ENCODE measurements at places on chromosomes 16 and 17.

DNA sequence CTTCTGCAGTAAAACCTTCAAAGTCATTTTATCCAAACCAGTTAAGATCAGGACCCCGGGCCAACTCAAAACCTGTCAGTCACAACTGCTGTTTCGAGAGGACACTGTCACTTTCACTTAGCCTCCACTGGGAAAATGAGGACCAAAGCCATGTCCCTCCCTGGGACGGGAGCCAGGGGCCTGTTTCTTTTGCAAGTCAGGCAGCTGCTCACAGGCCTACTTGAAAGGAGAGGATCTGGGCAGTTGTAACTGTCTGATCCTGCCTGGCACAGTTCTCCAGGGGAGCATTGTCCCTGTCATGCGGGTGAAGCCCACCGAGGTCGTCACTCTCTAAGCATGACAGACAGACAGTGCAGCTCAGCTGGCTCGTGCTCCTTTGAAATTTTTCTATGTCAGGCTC lies 276.2 kb downstream of the NPIPA8 start:
- no peak for DNase-seq

DNA sequence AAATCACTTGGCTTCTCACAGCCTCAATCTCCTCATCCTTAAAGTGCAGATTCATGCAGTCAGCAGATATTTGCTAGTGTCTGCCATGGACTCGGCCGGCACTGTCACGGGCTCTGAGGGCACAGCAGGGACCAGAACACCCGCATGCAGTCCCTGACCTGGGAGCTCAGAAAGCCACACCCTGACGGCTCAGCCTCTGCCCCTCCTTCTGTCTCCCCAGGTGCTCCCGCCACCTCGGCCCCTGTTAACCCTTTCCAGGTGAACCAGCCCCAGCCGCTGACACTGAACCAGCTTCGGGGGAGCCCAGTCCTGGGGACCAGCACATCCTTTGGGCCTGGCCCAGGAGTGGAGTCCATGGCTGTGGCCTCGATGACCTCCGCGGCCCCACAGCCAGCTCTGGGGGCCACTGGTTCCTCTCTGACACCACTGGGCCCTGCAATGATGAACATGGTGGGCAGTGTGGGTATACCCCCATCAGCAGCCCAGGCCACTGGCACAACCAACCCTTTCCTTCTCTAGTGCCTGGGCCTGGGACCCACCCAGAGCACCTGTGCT lies 28.7 kb downstream of the B9D1 start:
- no peak for DNase-seq

DNA sequence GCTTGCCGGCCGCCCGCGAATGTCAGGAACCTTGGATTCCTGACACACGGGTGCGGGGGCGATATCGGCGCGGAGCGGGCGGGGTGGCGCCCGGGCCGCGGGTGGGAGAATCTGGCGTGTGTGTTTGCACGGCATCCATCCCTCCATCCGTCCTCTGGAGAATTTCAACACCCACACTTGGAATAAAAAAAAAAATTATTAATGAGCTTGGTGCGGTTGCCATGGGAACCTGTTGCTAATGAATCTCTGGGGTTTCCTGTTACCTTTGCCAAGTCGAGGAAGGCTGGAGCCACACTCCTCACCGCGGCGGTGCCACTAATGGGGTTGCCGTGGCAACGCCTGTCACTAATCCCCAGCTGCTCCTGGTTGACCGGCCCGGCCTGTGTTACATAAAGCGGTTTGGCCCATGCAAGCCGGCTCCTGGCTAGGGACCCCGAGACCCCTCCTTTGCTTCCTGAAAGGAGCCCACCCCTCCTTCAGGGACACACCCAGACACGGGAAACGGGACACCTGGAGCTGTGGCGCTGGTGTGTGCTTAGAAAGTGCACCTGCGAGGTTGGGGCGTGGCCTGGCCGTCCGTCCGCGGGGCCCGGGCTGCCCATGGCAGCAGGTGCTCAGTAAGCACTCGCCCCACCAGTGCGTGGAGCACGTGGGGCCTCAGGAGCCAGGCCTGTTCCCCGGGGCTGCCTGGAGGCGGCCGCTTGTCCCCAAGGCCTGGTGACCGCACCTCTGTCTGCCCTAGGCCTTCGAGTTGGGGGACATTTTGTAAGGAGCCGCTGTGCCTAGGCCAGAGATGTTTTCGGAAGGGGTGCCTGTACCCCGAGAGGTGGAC lies 14.6 kb downstream of the CACNA1H start:
- no peak for DNase-seq

DNA sequence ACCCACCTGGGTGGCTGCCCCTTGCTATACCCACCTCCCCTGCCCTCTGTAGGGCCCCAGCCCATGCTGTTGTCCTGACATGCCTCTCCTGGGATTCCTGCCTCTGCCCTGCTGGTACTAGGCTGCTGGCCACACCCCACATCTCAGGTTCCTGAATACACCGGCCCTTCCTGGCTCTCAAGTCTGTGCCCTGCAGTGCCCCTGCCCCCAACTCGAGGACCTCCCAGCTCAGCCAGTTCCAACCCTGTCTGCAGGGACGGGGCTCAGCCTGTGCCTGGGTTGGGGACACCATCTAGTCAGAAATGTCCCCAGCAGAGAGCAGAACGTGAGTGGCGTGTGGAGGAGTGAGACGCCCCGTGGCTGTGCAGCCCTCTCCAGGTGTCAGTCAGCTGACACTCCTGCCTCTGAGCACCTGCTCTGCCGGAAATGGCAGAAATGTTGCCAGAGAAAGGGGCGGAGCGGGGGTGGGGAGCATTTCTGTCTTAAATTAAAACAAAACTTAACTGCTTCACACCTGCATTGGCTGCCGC lies 28.7 kb downstream of the ACSF3 start:
- no peak for DNase-seq

DNA sequence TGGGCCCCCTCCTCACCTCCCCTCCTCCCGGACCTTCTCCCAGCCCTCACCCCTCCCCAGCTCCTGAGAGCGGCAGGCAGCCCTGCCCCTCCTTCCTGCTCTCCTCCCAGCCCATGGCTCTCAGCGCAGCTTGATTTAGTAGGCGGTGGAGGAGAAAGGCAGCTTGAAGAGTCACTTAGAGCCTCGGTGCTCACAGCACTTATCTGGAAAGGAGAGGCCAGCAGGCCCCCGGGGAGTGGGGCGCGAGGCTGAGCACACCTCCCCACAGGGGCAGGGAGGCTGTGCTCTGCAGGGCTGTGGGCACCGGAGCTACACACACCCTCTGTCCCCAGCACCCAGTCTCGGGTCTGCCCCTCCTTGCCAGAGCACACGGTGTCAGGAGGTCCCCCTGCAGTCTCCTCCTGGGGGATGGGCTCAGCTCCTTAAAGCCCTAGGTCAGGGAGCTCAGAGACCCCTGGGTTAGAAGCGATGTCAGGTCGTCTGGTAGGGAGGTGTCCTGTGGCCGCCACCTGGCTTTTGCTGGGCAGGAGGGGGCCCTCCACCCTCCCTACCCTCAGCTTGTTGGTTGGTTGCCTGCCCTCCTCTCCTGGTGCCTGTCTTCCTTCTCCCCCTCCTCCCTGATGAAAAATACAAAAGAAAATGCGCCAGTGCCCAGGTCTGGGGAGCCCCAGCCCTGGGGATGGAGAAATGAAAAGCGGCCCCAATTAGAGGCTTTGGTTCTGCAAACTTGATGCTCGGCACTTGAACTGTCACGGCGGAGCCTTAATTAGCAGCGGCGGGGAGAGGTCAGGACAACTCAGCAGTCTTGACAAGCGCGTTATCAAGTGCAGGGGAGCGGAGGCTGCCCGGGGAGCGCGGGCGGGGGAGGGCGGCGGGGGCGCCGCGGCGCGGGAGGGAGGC lies 151.1 kb upstream of the GSE1 start:
- DNase-seq = no peak

GRCh38 chr16:78134944-78135619 lies 35.6 kb downstream of the WWOX start:
- DNase-seq = no peak

DNA sequence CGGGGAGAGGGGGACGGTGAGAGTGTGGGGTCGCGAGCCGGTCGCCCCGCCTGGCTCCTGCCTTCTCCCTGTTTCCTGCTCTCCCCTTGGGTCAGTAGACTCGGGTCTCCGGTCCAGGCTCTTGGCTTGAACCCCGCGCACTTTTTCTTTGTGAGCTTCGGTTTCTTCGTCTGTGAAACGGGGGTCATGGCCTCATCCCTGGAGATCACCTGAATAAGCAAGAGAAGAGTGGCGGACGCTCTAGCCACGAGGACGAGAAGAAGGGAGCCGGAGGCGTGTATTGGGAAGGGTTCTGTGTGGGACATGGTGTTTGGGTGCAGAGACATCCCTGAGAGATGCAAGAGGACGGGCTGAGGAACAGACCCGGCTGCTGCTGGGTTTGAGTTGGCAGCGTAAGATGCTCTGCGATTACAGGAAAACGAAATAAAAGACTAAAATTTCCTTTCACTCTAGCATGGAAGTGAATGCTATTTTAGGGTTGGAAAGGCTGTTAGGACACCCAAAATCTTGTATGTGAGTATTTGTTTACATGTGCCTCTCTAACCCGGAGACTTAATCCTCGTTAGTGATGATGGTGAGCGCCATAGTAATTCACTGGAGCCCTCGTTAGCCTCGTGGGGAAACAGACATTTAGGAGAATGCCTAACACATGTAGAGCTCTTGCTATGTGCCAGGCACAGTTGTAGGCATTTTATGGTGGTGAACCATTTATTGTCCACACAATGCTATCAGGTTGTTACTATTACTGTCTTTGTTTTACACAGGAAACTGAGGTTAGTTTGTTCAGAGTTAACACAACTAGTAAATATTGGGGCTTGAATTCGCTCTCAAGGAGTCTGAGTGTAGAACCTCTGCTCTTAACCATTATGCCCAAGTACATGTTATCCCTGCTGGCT lies 646 bp downstream of the KIF22 start:
- DNase-seq = no peak

- no peak for DNase-seq
These were observed 290.4 kb downstream of the ABCC12 start for GRCh38 chr16:47865337-47865855.

DNA sequence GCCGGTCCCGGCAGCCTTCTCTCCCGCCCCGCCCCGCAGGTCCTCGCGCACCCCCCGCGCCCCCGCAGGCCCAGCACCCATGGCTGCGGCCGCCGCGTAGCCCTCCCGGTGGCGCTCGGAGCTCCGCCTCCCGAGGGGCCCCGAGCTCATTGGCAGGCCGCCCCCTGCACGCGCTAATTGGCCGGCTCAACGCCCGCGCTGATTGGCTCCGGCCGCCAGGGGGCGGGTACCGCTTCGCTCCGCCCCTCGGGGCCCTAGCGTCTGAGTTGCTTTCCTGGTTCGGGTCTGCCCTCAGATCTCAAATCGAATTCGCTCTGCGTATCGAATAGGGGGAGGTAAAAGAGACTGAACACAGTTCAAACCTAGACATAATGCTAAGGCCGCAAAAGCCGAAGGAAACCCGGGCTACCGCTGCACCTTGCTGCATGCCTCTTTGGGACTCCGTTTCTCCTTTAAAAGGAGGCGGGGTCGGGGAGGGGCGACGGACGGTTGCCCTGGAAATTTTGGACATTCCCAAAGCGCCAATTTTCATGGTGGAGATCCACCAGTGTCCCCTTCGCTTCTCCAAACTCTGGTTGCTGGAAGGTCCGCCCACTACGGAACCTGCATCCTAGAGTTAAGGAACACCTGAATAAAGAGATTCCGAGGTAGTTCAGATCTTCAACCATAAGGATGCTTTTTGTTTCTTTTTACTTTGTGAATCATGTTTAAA lies at the start of gene DEXI:
Gene DEXI (minus strand): TSS at position 117 of the 712 bp plus-strand sequence. CDS start 463 bp downstream, outside the sequence.
- DNase-seq = peak; percentile 68

DNA sequence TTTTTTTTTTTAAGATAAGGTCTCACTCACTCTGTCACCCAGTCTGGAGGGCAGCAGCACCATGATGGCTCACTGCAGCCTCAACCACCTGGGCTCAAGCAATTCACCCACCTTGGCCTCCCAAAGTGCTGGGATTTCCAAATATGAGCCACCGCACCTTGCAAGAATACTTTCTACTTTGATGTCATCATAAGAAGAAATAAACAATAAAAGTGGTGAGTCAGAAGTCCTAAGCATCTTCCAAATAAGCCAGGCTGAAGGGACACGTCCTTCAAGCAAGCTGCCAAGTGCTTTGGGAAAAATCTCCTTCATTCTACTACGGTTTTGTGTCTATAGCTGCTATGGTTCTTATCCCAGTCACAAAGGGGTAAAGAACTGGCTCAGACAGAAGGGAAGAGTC lies 20.3 kb downstream of the HASPIN start:
- no peak for DNase-seq

- no peak for DNase-seq
These were observed 52.8 kb downstream of the PLXDC1 start for GRCh38 chr17:39098588-39098987.

DNA sequence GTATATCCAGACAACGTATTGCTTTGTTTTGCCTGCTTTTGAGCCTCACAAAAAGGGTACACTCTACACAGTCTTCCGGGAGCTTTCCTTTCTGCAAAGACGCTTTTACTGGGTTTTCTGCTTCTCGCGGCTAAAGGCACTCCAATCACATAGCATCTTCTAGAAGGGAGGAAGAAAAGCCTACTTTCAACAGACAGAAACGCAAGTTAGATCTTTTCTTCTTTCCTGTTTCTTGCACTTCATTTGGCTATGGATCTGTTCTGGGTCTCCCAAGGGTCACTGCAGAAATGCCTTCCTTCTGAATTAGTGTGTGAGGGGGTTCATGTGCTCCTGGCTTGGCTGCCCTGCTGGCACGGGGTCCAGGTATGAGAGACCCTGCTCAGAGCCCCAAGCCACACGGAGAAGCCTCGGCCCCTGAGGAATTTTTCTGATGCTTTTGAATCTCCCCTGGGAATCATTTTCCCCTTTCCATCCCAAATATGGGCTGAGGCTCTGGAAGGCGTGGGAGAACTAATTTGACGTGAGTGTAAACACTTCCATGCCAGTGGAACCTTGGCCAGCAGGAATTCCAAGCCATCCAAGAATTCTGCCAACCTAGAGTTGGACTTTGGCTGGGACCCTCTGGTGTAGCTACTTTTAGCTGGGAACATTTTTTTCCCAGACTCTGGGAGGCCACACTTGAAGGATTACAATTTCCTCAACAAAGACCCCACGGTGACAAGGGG lies 49.6 kb upstream of the NKD1 start:
- DNase-seq = no peak

DNA sequence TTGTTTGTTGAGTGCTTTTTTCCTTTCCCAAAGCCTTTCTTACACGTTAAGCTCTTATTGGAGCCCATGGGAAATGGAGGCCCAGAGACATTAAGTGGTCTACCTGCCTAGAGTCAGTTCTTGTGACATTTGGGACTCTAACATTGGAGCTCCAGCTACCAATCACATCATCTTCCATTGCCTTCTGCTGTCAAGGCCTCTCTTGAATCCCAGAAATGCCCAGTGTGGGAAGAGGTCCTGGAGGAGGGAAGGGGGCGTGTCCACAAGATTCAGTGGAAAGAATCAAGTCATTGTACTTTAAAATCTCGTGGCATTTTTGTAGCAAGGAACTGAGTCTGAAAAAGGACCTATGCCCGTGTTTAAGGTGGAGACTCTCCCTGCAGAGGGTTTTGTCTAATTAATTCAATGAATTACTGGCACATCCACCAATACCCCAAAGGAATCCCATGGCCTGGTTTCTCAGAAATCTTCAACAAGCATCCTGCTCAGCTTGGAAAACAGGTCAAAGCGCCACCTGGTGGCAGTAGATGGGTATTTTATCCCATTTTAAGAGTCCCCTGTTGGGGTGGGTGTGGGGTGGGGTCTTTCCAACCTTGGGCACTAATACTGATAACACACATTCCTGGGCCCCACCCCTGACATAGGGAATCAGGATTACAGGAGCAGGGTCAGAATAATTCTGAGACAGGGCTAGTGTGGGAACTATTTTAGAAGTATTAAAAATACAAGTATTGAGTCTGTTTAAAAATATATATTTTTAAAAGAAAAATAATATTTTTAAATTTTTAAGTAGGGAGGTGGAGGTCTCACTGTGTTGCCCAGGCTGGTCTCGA lies 24.6 kb downstream of the GPT2 start:
- DNase-seq = peak; percentile 14

- no peak for DNase-seq
These were observed 991 bp downstream of the DUS1L start for GRCh38 chr17:82064433-82065192.
